Stimulated activated CD4-positive, alpha-beta T cell treated with anti-CD3 and anti-CD28 coated beads, Interleukin-1b, Interleukin-23, amount 100 ng/mL, for 1 hour (primary cell): ENCODE measurements at places on chromosomes 11 and 22.

GRCh38 chr11:61949169-61950034, 749 bp upstream of the BEST1 start:
- DNase-seq: no peak

- no peak for DNase-seq
Observed at GRCh38 chr22:46150655-46151477, 540 bp downstream of the PPARA start.

DNA sequence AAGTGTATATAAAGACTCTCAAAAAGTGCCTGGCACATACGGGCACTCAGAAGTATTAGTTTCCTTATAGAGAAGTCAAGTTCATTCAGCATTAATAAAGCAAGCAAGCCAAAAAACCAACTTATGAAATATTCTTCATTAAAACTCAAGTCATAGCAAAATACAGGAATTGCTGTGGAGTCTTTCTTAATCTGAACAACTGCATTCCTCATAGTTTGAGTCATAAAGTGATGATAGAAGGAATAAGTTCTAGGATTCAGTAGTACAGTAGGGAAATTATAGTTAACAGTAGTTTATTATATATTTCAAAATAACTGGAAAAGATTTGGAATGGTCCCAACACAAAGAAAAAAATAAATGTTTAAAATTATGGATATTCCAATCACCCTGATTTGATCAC, 200.3 kb downstream of the C11orf91 start:
- DNase-seq: no peak

GRCh38 chr11:127023991-127024390, 23.4 kb upstream of the KIRREL3 start:
- no peak for DNase-seq

GRCh38 chr22:33130473-33130872, 72.3 kb upstream of the SYN3 start:
- DNase-seq: no peak

GRCh38 chr11:44632466-44633123, 67.1 kb downstream of the CD82 start:
- DNase-seq: no peak

DNA sequence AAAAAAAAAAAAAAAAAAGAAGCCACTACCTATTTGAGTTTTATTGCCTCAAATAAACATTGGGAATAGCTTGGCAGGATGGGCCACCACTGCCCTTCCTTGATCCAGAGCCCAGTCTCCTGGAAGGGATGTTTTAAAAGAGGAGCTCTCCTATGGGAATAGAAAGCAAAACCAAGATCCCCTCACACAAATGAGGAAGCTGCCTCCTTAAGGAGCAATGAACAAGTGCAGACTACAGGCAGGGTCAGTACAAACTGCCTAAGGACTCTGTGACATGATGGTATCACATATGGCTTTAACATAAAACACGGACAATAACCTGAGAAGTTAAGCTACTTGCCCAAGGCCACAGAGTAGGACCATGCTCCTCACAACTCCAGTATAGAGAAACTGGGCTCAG, 120.8 kb downstream of the NAT10 start:
- no peak for DNase-seq

- DNase-seq: no peak
Observed at GRCh38 chr11:32427935-32428664, 7.2 kb downstream of the WT1 start.

- no peak for DNase-seq
Observed at GRCh38 chr11:107370390-107370789, 87.2 kb downstream of the CWF19L2 start.

DNA sequence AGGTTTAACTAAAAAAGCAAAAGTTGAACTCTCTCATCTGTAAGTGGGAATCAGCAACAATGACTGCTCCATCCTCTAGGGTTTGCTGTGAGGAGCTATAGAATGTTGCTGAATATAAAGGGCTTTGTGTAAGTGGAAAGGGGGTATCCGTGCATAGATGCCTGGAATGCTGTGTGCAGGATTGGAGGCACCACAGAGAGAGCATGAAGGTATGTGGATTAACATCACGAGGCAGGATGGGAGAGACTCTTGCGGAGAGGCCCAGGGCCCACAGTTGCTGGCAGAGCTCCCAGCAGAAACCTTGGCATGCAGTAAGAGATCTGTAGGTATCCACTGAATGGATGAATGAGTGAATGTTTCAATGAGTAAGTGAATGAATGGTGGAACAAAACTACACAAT, 298.7 kb upstream of the DDI1 start:
- DNase-seq: no peak

DNA sequence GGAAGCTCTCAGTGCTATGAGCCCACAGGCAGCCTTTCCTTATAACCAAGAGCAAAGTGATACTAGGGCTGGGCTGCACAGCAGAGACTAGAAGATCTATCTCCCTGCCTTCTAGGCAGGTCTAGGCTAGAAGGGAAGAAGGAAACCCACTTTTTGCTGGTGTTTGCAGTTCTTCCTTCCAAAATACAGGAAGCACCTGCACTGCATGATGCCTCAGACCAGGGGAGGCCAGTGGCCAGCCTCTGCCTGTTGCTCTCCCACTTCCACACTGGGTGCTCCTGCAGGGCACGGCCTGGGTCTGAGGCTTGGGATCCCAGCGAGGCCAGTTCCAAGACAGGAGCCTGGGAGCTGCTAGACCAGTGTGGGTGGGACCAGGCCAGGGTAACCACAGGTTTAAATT, 6.0 kb upstream of the UCP3 start:
- DNase-seq: no peak

DNA sequence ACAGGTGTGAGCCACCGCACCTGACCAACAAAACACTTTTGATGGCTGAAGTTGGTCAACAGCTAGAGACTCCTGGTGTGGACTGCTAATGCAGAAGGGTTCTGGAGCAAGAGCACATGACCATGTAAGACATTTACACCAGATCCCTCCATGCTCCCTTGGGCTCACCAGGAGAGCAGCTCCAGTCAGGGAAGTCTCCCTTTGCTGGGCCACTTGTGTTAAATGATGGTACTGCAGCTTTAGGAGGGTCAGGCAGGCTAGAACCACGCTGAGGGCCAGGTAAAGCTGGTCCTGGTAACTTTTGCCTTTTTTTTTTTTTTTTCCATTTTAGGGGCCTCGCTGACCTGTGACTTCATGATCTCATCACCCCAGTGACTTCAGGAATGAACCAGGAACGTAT, 146.4 kb downstream of the FBXO7 start:
- DNase-seq: no peak

GRCh38 chr22:22936915-22937656, 49.5 kb downstream of the IGLL5 start:
- no peak for DNase-seq

DNA sequence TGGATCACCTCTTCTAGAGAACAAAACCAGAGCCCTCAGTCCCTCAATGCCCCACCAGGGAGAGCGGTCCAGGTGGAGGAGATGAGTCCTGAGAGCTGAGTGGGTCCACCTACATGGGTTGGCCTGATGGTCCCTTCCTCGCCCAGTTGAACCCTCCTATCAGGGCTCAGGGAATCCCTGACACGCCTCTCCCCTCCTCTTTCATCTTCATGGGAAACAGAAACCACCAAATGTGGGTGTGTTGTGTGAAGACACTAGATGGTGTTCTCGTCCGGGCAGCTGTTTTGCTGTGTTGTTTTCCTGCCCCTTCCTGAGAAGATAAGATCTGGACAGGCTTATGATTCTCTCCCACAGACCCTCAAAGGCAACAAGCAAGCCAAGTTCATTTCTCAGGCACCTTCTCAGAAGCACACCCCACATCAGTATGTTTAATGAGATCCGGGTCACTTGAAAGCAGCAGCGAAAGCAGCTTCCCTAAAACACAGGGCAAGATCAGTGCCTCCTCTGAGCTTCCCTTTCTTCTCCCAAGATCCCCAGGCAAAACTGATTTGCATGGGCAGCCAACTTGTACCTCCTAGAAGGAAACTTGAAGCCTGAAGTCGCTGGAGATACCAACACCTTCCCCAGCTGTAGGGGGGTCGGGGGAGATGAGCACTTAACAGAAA, 35.3 kb upstream of the POU2AF1 start:
- DNase-seq: no peak

DNA sequence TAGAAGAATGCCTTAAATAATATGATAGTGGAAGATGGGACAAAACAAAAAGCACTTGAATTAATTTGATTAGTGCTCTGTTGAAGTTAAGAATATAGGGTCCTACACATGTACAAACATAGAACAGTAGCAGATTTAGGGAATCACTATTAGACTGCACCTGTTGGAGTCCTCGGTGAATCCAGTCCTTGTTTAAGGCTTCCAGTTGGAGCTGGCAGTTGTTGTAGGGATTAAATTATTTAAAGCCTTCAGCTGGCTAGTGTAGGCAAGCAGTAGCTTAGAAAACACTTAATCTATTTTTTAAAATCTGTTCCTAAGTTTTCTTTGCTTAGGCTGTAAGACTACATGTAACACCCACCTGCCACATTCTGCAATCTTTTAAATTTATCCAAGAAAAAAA, 24.5 kb upstream of the CSTF3 start:
- DNase-seq: no peak

- DNase-seq: no peak
Observed at GRCh38 chr22:40322021-40322420, 24.3 kb upstream of the ADSL start.

DNA sequence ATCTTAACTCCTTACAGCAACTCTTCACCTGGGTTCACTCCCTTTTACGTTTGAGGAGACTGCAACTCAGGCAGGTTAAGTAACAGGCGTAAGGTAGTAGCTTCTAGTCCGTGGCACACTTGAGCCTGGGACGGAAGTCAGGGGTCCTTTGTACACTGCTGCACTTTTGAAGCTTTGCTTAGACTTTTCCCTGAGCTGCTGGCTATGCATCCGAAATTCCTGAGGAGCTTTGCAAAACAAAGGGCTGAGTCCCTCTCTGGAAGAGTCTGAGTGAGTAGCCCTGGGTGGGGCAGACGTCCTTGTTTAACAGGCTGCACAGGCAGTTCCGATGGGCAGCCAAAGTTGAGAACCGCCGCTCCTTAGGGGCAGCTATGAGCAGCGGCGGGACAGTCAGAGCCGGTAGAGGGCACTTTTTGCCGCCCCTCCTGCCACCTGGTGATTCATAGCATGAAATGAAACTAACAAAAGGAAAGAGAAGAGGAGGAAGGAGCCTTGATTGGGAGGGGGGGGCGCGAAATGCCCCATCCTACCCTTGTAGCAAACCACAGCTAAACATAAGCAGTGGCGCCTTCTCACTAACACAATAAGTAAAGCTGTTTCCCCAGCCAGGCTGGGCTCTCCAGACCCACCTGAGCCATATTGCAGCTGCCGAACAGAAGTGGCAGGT, 1.4 kb downstream of the TMEM109 start:
- DNase-seq: no peak

- DNase-seq: no peak
Observed at GRCh38 chr11:112961146-112961668, at the start of gene NCAM1. TSS of gene NCAM1 (plus strand) at chr11:112961420.

DNA sequence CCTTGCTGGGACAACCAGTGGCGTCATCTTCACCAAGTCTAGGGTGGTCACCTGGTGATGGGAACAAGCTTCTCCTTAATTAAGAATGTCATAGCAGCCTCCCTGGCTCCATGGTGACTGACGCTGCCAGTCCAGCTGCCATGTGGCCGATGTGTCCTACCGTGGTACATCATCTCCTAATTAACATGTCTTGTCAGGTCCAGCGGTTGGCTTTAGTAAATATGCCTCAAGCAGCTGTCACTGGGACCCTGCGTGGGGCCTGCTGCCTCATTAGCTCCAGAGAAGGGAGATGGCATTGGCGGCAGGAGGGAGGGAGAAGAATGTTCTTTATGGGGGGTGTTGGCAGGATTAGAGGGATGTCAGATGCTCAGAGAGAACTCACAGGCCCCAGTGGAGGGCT, 271.9 kb downstream of the ST3GAL4 start:
- no peak for DNase-seq

DNA sequence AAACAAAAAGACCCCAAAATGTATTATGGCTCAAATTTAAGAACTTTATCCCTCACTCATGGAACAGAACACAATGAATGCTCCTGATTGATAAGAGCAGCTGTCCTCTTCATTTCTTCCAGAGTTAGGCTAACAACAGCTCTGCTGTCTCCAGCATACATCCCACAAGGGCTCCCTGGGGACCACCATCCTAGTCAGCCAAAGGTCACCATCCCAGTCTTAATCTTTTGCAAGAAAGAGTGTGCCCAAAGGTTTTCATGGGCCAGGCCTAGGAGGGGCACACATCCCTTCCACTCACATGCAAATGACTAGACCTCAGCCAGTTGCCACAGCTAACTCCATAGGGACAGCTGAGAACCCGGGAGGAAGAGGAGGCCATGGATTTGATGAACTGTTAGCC, 555.3 kb downstream of the BUD13 start:
- no peak for DNase-seq

GRCh38 chr11:16817351-16817750, 78.9 kb downstream of the C11orf58 start:
- no peak for DNase-seq

GRCh38 chr22:30031328-30031727, 48.9 kb upstream of the HORMAD2 start:
- no peak for DNase-seq

DNA sequence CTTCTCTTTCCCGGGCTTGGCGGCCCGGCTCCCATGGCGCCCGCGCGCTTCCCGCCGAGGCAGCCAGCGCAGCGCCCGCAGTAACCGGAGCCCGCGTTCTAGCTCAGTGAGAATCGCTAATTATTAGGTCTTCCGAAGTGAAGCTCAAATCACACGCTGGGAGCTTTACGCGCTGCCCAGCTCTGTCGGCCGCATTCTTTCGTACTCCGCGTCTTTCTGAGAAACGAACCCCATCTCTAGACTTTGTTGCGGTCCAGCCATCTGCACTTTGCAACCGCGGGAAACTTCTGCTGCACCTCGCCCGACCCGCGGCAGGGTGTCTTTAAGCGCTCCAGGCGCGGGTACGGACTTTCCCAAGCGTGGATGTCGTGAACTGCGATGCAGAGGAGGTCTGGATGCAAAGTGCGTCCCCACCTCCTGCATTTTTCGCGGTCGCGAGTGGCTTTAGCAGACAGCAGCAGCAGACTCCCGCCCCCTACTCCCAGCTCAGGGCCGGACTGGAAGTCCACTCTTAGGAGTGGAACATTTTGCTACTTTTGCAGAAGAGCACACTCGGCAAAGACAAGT, 6.0 kb upstream of the PAX6 start:
- no peak for DNase-seq

DNA sequence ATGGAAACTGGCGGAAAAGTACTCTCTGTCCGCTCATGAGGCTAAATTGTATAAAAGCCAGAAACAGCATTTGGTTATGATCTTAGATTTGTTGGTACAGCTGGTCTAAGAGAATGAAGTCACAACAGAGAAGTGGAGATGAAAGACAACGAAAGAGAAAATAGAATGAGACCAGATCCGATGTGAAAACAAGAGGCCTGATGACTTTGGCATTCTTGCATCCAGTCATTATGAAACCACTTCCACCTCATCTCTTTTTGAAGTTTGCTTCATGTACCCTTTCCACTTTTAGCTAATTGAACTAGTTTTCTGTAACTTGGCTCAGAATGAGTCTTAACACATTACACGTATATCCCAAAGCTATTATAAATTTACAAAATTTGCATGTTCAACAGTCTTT, 1431.7 kb downstream of the LRRC4C start:
- DNase-seq: no peak

- DNase-seq: no peak
Observed at GRCh38 chr11:64990222-64990923, 6.4 kb downstream of the BATF2 start.
